ENCODE measurements at places on chromosomes 7 and 10. TPM values are rescaled to one million over a fixed set of nuclear protein-coding genes. Genes with fewer than 3 reads are reported as not detected.

The CLEC5A gene
- not detected for total RNA-seq

The GIMAP1 gene
- total RNA-seq = not detected

The CPED1 gene
- total RNA-seq = not detected

The ATP6V0A4 gene
- 0.22 TPM for total RNA-seq

The TEX47 gene
- total RNA-seq = not detected

Measured in A549 treated with RU486 at 1 μM for 4 hours (cell line).